Jurkat, Clone E6-1 (cell line): ENCODE measurements at places on chromosomes 3 and 15.

DNA sequence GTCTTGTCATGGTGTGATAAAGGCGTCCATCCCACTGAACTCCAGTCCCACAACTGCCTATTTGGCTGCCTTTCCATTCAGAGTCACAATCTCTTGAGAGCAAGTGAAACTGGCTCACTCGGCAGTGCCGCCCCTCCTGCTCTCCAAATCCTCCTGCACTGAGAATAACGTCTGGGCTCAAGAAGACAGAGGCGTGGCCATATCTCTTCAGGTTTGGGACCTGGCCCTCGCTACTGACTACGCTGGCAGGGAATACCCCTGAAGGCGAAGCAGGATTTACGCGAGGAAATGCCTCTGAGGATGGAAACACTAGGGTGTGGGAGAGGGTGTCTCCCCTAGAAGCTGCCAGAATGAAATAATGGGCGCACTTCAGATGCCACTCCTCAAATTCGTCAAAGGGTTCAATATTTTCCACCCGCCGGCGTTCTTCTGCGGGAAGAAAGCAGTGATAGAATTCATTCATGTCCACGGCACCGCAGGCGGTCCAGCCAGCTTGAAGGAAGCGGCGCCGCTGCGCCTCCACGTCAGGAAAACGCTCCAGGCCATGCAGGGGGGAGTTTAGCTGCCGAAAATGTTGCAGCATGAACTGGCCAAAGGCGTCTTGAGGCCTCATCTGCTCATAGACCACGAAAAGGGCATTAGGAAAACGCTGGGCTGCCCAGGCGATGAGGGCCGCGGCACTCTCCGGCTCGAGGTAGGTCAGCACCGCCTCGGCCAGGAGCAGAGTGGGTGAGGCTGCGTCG lies 985 bp downstream of the LCMT2 start:
- no peak for DNase-seq

DNA sequence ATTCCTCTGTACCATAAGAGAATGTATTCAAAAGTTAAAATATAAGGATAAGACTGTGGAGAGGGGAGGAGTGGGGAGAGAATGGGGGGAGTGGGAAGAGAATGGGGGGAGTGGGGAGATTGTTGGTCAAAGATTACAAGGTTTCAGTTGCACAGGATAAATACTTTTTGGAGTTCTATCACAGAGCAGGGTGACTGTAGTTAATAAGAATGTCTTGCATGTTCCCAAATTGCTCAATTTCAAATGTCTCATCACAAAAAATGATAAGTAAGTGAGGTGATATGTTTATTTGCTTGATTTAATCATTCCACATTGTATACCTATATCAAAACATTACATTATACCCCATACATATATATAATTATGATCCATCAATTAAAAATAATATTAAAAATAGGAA lies 23.0 kb upstream of the MEF2A start:
- DNase-seq = no peak

- no peak for DNase-seq
Measured at GRCh38 chr3:123385001-123385401, 63.9 kb downstream of the ADCY5 start.

DNA sequence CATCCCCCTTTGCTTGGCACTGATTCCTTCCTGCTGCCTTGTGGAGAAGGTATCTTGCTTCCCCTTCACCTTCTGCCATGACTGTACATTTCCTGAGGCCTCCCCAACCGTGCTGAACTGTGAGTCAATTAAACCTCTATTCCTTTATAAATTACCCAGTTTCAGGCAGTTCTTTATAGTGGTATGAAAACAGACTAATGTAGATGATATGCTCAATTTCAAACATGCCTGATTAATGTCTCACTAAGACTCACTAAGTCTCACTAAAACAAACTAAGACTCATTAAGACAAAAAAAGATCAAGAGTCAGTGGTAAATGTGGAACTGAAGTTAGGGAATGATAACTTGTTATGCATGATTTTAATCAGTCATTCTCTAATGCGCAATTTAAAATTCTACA lies 606.6 kb downstream of the RBMS3 start:
- no peak for DNase-seq

- DNase-seq = no peak
Measured at GRCh38 chr15:91307601-91308000, 207.5 kb downstream of the SV2B start.

GRCh38 chr15:34616613-34617012 lies 33.2 kb upstream of the GOLGA8B start:
- no peak for DNase-seq

DNA sequence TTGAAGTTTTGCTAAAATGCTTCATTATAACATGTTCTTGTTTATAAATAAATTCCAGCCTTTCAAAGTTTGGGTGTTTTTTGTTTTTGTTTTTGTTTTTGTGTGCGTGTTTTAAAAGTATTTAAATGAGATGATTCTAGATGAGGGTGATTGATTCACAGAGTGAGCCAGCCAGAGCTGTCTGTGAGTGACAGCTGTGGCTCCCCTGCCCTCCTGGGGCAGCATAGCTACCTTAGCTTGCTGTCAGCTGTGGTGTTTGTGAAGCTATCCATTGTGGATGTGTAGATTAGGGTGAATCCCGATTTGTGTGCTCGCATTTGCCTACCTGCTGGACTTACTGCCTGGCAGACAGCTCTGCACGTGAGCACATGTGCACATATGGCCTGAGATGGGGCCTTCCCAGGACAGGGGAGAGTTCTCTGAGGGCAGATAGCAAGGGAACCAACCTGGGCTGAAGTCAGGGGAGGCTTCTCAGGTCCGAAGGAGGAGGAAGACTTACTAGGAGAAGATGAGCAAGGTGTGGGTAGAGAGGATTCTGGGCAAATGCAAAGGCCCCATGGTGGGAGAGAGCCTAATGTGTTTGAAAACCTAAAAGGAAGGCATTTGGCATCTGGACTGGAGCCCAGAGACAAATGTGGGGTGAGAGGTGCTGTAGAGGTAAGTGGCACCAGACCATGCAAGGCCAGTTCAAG lies 124.2 kb downstream of the EEFSEC start:
- DNase-seq = no peak

DNA sequence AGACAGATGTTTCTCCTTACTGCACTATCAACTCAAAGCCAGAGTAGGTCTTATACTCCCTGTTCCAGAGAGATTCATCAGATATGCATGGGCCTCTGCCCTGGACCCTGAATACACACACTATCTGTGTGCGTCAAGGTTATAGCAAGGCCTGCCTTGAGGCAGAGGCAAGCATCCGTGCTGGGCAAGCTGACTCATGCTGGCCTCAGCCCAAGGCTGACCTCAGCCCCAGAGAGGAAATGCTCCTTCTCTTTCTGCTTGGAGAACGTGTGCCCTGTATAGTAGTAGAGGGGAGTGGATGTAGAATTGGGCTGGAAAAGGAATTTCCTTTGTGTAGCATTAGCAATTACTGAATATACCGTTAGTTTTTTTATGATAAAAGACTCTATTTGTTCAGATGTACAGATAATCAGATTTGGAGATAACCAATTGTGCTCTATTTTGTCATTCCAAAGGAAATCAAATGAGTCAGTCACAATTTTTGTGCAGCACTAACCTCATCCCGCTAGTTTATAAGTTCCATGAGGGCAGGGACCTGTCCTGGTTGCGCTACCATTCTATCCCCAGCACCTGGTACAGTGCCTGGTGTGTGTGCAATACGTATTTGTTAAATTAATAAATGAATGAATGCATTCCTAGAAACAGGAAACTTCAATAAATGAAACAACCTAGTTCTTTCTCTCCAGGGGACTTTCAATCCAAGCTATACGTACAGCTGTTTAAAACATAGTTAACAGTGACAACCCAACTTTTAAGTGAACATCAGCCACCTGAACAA lies 13.3 kb upstream of the PAQR9 start:
- no peak for DNase-seq

- no peak for DNase-seq
Measured at GRCh38 chr15:51874751-51875644, 45.5 kb downstream of the TMOD3 start.

- no peak for DNase-seq
Measured at GRCh38 chr3:123113889-123114450, 47.1 kb downstream of the PDIA5 start.

GRCh38 chr3:197372047-197372661 lies 73.7 kb upstream of the DLG1 start:
- no peak for DNase-seq

DNA sequence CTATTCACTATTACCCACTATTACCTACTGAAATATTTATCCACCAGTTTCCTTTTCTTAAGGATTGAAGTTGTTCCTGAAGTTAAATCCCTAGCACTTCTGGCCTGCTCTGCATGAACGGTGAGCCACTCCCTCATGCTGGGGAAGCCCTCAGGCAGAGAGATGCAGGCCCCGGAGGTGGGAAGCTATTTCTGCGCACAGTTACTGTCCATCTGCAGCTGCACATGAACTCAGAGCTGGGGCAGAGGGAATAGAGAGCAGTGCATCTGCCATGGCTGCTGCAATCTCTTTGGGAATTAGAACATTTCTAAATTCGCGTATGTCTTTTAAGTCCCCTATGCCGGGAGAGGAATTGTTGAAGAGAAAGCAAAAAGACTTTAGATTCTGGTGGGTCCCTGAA lies 6.3 kb upstream of the GALNT15 start:
- DNase-seq = no peak

- no peak for DNase-seq
Measured at GRCh38 chr3:56720849-56721248, 37.8 kb upstream of the TASOR start.

GRCh38 chr3:188278717-188279324 lies 124.9 kb downstream of the LPP start:
- no peak for DNase-seq

DNA sequence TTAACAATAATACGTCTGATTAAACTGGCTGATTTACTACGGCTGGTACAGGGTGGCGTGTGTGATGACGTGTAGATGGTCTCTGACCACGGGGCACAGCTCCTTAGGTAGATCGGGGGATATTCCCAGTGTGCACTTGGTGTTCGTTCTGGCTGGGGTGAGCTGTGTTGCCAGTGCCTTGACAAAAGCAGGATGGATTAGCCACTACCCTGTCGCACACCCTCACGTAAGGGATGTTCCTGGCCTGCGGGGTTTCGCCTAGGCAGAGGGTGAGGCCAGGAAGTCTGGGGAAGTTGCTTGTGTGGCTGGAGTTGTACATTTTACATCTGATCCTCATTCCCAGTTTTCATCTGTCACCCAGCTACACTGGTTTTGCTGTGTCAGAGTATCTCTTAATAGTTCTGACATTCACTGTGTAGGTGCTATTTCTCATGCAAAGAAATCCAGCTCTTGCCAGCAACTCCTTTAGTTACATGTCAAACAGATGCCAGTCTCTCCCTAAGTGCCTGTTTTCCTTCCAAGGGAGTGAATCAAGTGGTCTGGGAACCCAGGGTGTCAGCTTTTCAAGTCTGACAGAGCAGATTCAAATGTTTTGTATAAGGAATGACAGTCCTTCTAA lies 66.1 kb upstream of the CCR4 start:
- DNase-seq = no peak

DNA sequence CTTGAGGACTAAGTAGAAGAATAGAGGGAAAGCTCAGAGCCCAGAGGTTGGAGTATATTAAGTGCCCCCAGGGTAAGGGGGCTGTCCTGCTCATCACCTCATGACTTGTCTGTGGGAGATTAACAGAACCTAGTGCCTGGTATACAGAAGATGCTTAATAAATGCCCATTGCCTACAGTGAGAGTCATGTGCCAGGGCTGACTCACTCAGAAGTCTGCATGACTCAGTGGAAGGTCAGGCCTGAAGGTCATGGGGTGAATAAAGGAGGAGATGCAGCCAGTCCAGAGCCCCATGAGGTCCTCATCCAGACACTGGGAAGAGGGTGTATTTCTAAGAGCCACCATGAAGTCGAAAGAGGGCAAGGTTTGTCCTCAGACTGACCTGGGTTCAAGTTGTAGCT lies 62.5 kb upstream of the TLE3 start:
- no peak for DNase-seq

- DNase-seq = no peak
Measured at GRCh38 chr15:83747050-83747717, 93.3 kb downstream of the ADAMTSL3 start.

DNA sequence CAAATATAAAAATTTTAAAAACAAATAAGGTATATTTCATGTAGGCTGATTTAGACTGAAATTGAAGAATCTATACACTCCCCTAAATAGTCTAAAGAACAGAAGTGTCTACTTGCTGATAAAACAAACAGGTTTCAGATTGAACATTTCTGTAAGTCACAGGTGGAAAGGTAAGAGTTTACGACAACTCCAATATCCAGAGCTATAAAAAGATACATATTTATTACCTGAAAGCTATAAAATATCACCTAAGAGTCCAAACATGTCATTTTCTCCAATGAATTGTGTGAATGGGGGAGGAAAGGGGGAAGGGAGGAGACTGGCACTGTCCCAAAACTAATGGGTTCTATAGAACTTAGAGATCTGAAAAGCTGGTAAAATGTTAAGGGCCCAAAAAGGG lies 26.1 kb downstream of the PPP1R2 start:
- DNase-seq = no peak

DNA sequence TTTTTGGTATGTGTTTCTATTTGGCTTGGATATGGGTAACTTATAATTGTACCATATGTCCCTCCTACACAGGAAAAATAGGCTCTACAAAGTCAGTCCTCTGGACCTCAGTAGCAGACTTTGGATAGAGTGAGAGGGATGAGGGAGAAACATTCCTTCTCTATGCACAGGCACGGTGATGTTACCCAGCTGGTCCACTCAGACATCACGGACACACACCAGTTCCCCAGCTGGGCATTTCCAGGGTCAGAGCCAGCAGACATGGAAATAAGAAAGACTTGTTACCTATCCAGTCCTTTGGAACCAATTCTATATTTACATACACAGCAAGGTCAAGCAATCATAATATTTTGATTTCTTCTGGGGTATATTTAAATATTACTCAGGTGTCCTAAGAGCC lies 433.1 kb upstream of the KCNMB2 start:
- DNase-seq = no peak

- DNase-seq = no peak
Measured at GRCh38 chr3:8868996-8869395, 94.3 kb downstream of the RAD18 start.

- no peak for DNase-seq
Measured at GRCh38 chr15:63189941-63190768, 749 bp downstream of the RAB8B start.

GRCh38 chr3:115518100-115518852 lies 105.0 kb upstream of the GAP43 start:
- DNase-seq = no peak

- no peak for DNase-seq
Measured at GRCh38 chr3:141280690-141281089, 49.1 kb downstream of the PXYLP1 start.

- no peak for DNase-seq
Measured at GRCh38 chr3:87691109-87691508, 367.7 kb downstream of the CGGBP1 start.

- DNase-seq = no peak
Measured at GRCh38 chr15:48459571-48460442, 128.6 kb downstream of the DUT start.

DNA sequence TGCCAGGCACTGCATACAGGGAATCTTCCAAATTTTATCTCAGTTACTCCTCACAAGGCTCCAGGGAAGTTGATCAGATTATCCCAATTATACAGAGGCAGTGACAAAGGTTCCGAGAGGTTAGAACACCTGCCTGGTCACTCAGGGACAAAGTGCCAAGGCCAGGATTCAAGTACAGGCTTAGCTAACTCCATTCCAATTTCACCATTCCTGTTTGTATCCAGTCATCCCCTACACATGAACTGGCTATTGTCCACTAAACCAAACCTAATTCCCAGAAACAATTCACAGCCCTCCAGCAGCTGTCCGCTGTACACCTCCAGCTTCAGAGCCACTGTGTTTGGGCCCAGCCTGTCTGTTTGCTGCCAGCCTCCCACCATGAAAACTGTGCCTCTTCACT lies 16.0 kb downstream of the MUC13 start:
- no peak for DNase-seq
